ENCODE measurements at places on chromosomes 5 and 9. TPM values are rescaled to one million over a fixed set of nuclear protein-coding genes. Genes with fewer than 3 reads are reported as not detected.

The ACSL6 gene
- 42.9 TPM for total RNA-seq

The CRHBP gene
- total RNA-seq: 0.51 TPM

The ADGRD2 gene
- not detected for total RNA-seq

The FOXD4L5 gene
- 0.23 TPM for total RNA-seq

- peak; percentile 45 for DNase-seq
- no peaks in the 10 kb centered on the region for H3K36me3 ChIP-seq
- peaks cover 4% of the 10 kb centered on the region for H3K27me3 ChIP-seq
- H3K4me3 ChIP-seq: no peak overlapping the region
- no peak overlapping the region for H3K27ac ChIP-seq
- no peaks in the 10 kb centered on the region for H3K4me1 ChIP-seq
Measured at GRCh38 chr5:133552925-133553525, 59.3 kb downstream of the FSTL4 start.

All from T-cell (primary cell).